ENCODE measurements at places on chromosomes 6 and 20.

GRCh38 chr6:136593748-136594490 is 43.7 kb upstream of the MAP7 start:
- DNase-seq, result peak; percentile 99

DNA sequence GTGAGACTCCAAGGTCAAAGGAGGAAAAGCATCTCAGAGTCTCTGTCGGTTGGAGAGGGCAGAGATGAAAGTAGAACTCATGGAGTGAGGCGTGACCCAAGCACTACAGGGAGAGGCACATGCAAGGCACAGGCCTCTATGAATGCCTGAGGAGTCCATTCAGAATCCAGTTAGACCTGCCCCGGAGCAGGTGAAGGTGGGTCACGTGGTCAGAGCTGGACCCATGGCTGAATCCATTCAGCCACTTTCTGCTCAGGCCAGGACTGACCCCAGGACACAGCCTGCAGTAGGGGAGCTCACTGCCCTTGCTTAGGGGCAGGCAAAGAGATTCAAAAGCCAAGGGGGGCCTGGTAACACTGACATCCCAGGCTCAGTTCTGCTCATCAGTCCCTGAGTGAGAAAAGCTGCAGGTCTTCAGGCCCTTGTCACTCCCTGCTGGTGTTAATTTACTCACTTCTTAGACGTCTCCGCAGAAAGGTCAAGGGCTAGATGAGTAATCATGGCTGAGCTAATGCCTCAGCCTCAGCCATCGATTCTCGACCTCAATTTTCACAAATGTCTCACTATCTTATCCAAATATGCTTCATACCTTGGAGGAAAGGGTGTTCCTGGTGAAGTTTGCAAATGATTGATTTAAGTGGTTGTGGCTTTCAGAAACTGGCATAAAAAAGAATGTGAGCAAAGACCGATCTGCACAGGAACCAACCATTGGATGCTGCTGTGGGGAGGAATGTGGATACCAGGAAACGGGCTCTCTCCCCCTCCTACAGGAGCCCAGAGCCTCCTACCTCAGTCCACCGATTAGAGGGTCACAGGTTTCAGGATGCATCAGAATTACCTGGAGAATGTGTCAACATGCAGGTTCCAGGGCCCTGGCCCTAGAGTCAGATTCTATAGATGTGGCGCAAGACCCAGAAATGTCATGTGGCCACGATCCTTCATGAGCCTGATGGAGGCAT is 584.4 kb downstream of the PTPRT start:
- DNase-seq, result no peak

DNA sequence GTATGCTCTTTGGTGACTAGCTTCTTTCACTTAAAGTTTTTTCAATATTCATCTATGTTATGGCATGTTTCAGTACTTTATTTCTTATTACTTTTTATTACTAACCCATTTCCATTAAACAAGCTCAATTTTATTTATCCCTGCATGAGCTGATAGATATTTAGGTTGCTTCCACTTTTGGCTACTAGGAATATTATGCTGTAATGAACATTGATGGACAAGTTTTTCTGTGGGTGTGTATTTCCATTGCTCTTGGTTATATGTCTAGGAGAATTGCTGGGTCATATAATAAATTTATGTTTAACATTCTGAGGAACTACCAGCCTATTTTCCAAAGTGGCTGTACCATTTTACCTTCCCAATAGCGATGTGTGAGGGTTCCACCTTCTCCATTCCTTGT is 69.9 kb downstream of the ZBTB2 start:
- DNase-seq, result no peak

GRCh38 chr6:22882581-22882980 is 313.2 kb downstream of the HDGFL1 start:
- no peak for DNase-seq

DNA sequence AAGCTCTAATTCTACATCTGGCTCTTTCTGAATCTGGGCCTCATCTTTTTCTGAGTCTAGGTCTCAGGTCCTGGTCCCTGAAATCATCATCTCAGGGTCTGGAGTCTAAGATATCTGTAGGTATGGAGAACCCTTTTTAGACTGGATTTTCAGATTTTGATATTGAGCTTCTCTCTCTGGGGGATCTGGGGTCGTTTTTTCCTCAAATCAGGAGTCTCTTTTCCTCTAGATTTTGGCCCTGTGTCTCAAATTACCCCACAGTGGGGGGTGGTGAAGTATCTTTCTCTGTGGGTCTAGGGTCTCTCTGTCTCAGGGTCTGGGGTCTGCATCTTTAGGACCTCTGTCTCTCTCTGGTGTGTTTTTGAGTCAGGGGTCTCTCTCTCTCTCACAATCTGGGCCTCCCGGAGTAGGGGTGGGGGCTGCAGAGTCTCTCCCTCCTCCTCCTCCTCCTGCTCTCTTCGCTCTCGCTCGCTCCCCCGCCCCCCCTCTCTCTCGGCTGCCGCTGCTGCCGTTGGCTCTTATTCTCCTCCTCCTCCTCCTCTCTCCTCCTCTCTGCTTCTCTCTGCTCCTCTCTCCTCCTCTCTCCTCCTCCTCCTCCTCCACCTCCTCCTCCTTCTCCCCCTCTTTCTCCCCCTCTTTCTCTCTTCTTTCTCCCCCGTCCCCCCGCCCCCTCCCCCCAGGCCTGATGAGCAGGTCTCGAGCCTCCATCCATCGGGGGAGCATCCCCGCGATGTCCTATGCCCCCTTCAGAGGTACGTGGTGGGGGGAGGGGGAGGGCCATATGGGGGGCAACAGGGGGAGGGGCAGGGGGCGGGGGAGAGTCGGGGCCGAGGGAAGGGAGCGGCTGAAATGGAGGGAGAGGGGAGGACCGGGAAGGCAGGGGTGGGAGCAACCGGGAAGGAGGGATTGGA is at the start of gene SYNGAP1:
Gene SYNGAP1 (plus strand): TSS at position 486 of the 911 bp plus-strand sequence. CDS start 200 bp downstream, at position 686.
- DNase-seq, result no peak

DNA sequence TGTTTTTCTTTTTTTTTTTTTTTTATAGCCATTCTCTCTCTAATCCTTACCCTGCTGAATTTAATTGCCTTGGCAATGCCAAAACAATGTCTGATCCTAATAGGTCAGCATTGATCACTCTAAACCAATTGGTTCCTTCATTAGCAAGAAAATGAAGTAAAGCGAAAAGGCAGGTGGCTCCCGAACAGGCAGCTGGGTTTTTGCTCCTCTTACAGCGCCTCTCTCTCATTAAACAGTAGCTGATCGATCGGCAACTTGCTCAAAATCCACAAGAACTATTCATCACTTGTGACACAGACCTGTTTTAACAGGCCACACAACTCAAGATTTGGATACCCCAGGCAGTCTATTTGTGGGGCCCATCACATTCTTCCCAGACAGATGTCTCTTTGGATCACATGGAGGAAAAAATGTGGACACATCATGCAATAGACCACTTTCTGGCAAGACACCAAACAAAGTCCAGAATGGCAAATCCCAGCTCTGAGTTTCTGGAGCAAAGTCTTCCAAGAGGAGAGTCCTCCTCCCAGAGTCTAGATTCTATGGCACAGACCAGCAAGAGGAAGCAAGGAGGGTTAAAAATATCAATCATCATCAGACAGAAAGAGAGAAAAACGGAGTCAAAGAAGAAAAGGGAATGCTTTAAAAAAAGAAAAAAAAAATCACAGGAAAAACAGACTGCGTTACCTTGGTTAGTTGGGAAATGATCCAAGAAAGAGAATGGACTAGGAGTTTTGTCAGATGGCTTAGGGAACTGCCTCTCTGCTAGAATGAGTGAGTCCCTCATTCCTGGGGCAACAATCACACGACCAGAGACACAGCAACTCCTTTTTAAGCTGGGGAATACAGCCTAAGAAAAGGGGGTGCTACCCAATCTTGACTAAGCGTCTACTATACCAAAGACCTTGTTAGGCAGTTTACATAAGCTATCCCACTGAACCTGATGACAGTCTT is 247.8 kb downstream of the BTBD9 start:
- no peak for DNase-seq

DNA sequence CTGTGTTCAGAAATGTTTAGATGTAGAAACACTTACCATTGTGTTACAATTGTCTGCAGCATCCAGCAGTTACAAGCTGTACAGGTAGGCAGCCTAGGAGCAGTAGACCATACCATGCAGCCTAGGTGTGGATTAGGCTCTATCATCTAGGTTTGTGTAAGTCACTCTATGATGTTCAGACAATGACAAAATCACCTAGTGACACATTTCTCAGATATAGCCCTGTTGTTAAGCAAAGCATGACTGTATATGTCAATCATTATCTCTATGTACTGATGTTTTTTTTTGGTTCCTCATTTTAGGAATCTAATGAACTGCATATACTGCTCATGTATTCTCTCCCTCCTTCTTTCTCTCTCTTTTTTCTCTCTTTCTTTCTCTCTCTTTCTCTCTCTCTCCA is 22.2 kb downstream of the CST8 start:
- no peak for DNase-seq

DNA sequence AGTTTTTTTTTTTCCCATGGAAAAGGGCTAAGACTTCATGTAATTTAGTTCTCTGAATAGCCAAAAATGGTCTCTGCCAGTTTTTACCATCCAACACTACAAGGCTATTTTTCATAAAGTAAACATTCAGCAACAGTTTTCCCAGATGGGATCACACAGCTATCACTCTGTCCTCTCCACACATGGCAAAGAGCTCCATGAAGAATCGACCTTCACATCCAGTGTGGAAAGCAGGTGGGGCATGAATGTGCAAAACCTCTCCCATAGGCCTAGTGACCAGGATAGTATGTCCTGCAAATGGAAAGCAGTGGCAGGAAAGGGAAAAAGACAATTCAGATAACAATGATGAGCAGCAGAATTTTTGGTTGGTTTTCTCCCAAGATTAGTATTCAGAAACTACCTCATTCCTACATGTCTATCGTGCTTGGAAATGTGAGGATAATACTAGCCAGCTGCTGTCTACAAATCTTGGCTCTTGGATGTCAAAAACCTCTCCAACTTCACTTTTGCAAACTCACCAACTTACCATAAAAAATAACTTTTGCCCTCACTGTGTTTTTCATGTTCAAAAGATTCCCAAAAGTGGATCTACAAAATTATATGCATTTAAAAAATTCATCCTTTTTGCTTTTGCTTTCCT is 159.7 kb upstream of the MCHR2 start:
- DNase-seq, result no peak

GRCh38 chr6:113449051-113449450 is 408.1 kb upstream of the MARCKS start:
- peak; percentile 86 for DNase-seq

GRCh38 chr6:90315986-90316385 is 19.3 kb upstream of the BACH2 start:
- DNase-seq, result no peak

GRCh38 chr6:165858586-165858985 is 195.5 kb upstream of the PDE10A start:
- DNase-seq, result no peak

GRCh38 chr6:28633445-28634215 is 107.9 kb downstream of the GPX5 start:
- DNase-seq, result no peak

- no peak for DNase-seq
Observed at GRCh38 chr6:136149311-136149710, 100.8 kb downstream of the MTFR2 start.

GRCh38 chr6:113701552-113702254 is 155.4 kb upstream of the MARCKS start:
- DNase-seq, result no peak

DNA sequence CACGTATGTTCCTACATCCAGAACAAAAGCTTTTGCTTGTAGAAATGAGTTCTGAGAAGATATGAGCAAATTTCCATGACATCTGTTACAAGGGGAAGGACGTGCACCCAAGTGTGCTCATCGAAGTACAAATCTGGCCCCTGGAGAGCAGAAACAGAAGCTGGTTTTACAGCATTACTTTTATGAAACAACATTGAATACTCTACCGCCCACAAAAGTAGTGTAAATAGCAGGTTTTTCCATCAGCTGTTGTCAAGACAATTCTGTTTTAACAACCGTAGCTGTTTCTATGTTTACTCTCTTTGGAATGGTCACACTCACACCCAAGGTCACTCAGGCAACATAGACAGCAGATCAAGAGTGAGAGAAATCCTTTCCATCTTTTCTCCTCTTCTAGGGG is 114.2 kb upstream of the SSTR4 start:
- no peak for DNase-seq

- no peak for DNase-seq
Observed at GRCh38 chr6:11008821-11009220, 35.3 kb downstream of the ELOVL2 start.

- peak; percentile 18 for DNase-seq
Observed at GRCh38 chr20:46308258-46309157, at the start of gene CDH22. TSS of gene CDH22 (minus strand) at chr20:46308498. CDS start at chr20:46251294, 57,204 bp downstream.

DNA sequence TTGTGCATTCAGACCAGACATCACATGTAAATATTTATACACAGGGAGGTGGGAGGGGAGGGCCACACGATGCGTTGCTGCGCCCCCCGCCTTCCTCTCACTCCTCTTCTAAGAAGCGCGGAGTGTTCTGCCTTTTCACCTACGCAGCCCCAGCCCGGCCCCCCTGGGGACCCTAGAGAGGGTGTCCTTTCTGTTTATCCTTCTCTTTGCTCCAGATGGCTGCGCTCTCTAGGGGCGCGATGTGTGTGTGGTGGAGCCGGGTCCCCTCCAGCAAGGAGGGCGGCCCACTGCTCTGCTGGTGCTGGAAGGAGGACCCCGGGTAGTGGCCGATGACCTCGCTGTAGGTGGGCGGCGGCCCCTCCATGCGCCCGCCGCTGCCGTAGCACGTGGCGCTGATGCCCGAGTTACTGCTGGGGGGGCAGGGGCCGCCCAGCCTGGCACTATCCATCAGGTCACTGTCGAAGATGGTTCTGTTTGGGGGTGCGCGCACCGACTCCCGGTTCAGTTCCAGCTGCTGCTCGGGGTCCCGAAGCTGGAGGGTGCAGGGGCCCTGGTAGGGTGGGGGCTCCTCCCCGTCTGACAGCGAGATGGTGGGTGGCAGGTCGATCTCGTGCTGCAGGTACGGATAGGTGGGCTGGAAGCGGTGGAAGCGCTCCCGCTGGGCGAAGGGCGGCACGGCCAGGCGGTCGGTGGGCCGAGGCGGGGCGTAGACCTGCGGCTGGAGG is 31.8 kb upstream of the ZBP1 start:
- no peak for DNase-seq

- DNase-seq, result no peak
Observed at GRCh38 chr6:71349976-71350615, 61.5 kb downstream of the OGFRL1 start.

DNA sequence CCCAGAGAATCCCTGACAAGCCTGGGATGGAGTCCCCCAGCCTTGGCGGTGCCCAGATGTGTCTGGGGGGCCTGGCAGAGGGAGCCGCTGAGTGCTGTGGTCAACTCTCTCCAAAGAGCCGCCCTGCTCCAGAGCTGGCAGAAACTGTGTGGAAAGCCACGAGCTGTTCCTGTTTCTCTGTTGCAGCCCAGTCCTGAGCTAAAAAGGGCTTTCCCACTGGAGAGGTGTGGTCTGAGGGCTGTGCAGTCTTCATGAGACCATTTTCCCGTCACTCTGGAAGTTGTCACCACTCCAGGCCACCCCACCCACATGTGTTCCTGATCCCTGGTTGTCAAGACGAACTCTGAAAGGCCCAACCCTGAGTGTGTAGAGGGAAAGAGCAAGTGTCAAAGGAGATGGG is 99.7 kb upstream of the KCNK16 start:
- DNase-seq, result no peak

- no peak for DNase-seq
Observed at GRCh38 chr6:137465378-137466009, 28.7 kb downstream of the OLIG3 start.

GRCh38 chr6:44671333-44671732 is 283.8 kb downstream of the CDC5L start:
- DNase-seq, result no peak

All from kidney capillary endothelial cell (primary cell).